ENCODE measurements at places on chromosomes 2 and 18.

DNA sequence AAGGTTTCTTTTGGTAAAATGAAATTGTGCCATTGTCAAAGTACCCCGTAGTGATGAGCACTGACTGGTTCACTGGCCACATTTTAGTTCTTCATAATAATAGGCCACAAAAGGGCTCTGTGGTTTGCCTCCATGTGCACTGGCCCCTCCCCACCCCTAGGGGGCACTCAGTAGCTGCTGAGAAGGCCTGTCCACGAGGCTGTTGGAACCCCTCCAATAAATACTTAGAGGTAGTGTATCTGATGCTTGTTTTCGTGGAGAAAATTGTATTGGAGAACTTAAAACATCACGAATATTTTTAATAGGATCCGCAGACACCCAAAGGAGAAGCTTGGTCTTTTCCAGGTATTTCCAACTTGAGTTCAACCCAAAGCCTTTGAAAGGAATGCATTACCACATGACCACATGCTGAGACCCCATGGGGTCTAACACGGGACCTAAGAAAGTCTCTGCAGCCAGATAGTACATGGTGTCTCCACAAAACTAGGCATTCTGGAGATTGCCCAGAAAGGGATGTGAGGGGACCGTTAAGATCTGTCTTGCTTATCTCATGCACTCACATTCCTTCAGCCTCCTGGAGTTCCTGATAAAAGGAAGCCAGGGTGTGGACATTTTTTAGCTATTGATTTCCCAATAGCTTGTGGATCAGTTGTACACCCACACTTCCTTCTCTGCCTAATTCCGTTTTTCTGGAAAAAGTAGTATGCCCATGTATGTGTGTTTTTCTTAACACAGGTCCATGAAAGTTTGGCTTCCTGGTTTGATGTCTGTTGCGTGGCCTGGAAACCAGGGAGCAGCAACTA, 28.5 kb upstream of the NOSTRIN start:
- DNase-seq: peak; percentile 86
- H3K27me3 ChIP-seq: no peaks in the 10 kb centered on the region
- no peaks in the 10 kb centered on the region for H3K4me1 ChIP-seq
- H3K27ac ChIP-seq: no peak overlapping the region
- H3K4me3 ChIP-seq: no peak overlapping the region

GRCh38 chr2:216149741-216150140, 40.6 kb downstream of the XRCC5 start:
- peaks cover 100% of the 10 kb centered on the region for H3K36me3 ChIP-seq
- no peak for DNase-seq
- H3K27me3 ChIP-seq: no peaks in the 10 kb centered on the region
- H3K4me3 ChIP-seq: no peak overlapping the region

DNA sequence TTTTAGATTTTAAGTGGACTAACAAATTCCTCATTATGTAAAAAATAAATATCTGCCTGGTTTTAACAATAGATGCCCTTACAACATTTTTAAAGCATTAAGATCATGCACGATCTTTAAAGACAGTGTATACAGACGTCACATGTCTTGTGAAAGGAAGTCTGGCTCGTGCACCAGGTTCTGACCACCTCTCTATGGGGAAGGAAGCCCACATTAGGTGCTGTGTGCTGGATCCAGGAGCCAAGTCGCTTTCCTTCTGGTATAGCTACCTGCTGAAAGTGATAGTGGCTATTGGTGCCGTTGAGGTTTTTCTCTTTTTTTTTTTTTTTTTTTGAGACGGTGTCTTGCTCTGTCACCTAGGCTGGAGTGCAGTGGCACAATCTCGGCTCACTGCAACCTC, 116.5 kb downstream of the NCK2 start:
- H3K4me3 ChIP-seq: no peak overlapping the region
- no peaks in the 10 kb centered on the region for H3K27me3 ChIP-seq
- H3K36me3 ChIP-seq: peaks cover 30% of the 10 kb centered on the region
- H3K27ac ChIP-seq: no peak overlapping the region

DNA sequence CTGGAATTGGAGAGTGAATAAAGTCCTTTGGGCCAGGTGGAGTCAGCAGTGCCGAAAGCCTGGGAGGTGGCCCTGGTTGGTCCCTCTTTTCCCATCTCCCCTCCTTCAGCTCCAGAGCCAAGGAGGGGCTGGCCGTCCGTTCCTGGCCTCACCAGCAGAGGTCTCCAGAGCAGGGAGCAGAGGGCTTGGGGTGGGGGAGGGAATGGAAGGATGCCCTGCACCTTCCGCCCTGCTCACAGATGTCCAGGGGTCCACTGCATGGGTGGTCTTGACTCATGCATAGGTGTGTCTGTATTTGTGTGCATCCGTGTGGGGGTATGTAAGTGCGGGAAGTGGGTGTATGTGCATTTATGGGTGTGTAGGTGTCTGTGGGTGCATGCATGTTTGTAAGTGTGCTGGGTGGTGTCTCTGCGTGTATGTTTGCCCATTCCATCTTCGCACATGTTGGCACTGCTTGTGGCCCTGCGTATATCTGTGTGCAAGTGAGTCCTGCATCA, 201.8 kb downstream of the ZFP36L2 start:
- no peaks in the 10 kb centered on the region for H3K36me3 ChIP-seq
- H3K4me1 ChIP-seq: peaks cover 3% of the 10 kb centered on the region
- peaks cover 14% of the 10 kb centered on the region for H3K27me3 ChIP-seq
- no peak overlapping the region for H3K4me3 ChIP-seq
- no peak overlapping the region for H3K27ac ChIP-seq

DNA sequence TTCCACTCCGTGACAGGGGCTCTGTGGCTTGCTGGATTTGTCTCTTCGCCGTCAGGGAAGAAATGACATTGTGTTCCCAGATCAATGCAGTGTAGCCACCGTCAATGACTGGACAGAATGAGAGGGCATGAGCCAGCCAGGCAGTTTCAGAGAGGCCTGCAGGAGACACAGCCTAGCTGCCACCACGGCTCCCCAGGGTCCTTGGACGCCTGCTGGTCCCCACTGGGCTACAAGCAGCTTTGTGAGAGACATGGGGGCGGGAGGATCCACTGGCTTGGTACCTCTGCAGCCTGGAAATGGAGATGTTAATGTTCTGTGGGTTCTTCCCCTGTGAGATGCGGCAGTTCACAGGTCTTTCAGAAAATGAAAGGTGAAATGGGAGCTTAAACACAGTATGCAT, 12.1 kb upstream of the AMER3 start:
- no peaks in the 10 kb centered on the region for H3K36me3 ChIP-seq
- no peak overlapping the region for H3K4me3 ChIP-seq
- peak; percentile 62 for DNase-seq
- no peak overlapping the region for H3K27ac ChIP-seq
- H3K4me1 ChIP-seq: peaks cover 13% of the 10 kb centered on the region
- H3K27me3 ChIP-seq: no peaks in the 10 kb centered on the region

GRCh38 chr2:237717366-237718276, 81.0 kb upstream of the RBM44 start:
- no peaks in the 10 kb centered on the region for H3K27me3 ChIP-seq
- DNase-seq: peak; percentile 47
- H3K4me3 ChIP-seq: no peak overlapping the region

DNA sequence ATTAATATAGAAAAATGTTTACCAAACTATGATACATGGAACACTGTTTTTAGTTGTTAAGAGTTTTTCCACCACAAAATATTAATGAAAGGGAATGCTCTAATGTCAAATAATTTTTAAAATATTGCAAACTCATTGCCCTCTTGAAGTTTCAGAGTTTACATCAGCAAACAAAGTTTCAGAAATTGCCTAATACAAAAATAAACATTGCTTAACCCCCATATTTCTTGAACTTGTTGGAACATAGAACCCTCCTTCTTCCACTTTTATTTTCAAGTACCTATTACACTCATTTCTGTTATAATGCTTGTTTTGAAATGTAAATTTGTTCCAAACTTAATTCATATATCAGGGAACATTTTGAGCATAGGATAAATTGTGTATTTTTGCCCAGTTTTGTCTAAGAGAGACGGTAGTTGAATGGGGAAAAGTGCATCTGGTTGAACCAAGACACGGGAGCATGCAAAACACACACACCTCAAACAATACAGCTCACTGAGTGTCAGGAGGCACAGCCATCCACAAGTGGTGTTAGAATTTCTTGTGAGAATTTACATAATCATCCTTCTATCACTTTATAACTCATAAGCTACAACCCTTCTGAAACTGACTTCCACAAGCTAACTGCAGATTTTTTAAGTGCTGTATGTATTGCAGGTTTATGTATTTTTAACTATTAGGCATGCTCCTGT, 5.3 kb upstream of the MC4R start:
- no peak overlapping the region for H3K4me3 ChIP-seq
- no peaks in the 10 kb centered on the region for H3K36me3 ChIP-seq
- no peaks in the 10 kb centered on the region for H3K4me1 ChIP-seq

DNA sequence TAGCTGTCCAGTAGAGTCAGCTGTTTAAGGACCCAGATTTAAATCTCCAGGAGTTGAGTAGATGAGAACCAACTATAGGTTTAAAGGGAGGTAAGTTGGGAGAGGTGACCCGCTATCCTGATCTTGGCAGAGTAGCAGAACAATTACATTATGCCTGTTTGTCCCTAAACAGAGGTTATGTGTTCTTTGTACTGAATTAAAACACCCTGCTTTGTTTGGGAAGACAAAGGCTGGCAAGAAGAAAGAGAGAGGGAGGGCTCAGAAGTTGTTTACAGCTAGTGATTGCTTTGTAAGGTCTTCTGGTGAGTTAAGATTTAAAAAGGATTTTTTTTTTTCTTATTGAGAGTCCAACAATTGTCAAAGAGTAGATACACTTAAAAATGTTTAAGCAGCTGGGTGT, 37.3 kb downstream of the USP14 start:
- no peak overlapping the region for H3K4me3 ChIP-seq
- H3K4me1 ChIP-seq: no peaks in the 10 kb centered on the region
- no peak overlapping the region for H3K27ac ChIP-seq
- no peak for DNase-seq

- peak overlapping the region; percentile 98 for H3K4me3 ChIP-seq
- no peaks in the 10 kb centered on the region for H3K27me3 ChIP-seq
- H3K27ac ChIP-seq: no peak overlapping the region
- no peaks in the 10 kb centered on the region for H3K4me1 ChIP-seq
Observed at GRCh38 chr2:38599706-38600105, 3.0 kb downstream of the HNRNPLL start.
